ENCODE measurements at places on chromosomes 2 and 18.

- DNase-seq = no peak
Observed at GRCh38 chr2:31524592-31524991, 56.1 kb downstream of the SRD5A2 start.

GRCh38 chr2:105592288-105592687, 152.4 kb upstream of the NCK2 start:
- no peak for DNase-seq

DNA sequence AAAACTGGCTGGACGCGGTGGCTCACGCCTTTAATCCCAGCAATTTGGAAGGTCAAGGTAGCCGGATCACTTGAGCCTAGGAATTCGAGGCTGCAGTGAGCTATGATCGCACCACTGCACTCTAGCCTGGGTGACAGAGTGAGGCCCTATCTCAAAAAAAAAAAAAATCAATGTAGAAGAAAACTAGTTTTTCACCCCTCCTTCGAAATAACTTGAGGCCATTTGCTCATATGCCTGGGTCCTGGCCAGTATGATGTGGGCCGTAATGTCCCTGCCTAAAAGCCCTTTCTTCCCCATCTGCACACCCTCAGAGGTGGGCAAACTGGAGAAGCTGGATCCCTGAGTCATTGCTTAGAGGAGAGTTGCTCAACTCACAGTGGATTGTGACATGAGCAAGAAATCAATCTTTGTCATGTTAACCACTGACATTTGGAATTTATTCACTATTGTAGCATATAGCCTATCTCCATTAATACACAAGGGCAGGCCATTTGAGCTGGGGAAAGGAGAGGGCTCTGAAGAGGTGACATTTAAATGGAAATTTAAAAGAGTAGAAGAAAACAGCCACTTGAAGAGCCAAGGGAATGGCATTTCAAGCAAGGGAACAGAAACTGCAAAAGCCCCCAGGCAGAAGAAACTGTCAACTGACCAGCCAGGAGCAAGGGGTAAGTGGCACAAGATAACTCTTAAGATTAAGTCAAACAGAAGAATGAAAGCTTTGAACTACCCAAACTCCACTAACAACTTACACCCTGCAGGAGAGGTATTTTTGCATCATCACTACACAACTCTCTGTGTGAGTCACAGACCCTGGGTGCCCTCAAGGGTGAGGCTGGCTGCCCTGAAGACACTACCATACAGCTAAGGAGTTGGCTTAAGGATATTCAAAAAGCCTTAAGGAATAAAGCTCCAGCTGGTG, 7.6 kb upstream of the METTL21A start:
- no peak for DNase-seq

GRCh38 chr2:239339241-239339640, 61.6 kb downstream of the HDAC4 start:
- no peak for DNase-seq

DNA sequence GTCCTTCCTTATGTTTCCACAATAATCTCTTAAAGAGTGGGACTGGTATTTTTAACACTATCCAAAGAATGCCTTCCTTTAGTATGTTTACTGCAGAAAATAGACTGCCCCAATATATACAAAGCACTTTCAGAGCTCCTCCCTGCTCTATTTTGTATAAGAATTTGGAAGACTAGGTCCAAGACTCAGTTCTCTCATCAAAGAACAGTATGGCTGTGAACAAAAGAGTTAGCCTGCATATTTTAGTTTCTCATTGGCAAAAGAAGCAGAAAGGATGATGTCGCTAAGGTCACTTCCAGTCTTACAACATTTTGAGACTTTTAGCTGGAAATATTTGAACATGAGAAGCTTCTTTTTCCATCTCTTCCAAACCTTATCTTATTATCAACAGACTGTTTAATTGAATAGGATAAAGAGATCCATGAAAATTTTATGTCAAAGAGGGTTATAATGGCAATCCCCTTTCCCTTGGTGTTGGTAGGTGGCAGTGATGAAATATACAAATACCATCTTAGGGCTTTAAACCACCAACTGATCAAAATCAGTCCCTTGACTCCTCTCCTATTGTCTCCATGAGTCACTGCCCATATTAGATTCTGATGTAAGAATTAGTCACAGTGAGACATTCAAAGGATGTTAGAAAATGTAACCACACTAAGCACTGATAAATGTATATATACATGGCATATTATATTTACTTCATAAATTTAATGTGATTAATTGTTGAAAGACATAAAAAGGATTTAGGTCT, 266.9 kb upstream of the DSEL start:
- DNase-seq = peak; percentile 33

- no peak for DNase-seq
Observed at GRCh38 chr2:195027947-195028346, 629.1 kb upstream of the SLC39A10 start.

- DNase-seq = no peak
Observed at GRCh38 chr2:289362-290089, 1.6 kb upstream of the ALKAL2 start.

DNA sequence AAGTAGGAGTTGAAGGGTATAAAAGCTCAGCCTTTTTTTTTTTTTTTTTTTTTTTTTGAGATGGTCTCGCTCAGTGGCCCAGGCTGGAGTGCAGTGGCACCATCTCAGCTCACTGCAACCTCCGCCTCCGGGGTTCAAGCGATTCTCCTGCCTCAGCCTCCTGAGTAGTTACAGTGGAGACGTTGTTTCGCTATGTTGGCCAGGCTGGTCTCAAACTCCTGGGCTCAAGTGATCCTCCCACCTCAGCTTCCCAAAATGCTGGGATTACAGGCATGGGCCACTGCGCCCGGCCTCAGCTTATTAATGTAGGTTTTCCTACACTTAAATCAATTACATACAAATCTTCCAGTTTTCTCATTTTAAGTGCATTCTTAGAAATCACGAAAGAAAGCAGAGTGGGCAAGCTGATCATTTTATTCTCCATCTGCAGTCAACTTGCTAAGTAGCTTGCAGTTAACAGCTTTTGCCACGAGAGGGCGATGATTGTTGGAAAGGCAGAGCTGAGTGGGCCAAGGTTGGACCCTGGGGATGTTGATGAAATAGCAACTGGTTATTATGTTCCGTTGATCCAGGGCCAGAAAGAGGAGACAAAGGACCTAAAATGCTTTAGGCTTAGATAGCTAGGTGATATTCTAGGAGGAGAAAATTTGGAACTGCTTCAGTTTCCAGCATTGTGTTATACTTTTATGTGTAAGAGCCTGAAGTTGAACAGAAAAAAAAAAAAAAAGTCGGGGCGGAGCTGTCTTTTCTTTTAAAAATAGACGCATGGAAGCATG, 234.4 kb upstream of the EPAS1 start:
- DNase-seq = peak; percentile 61
